Foreskin keratinocyte (primary cell): ENCODE measurements at places on chromosomes 3 and 15. TPM values are rescaled to one million over a fixed set of nuclear protein-coding genes. Genes with fewer than 3 reads are reported as not detected.
A peak's percentile ranks its signal among the peaks of the same experiment; 100 is the strongest.

Gene HACD2
- total RNA-seq, result 61.6 and 69.3 TPM in 2 replicates

Gene SCG3
- not detected in 2 replicates for total RNA-seq

Gene CHRNA3
- not detected in 2 replicates for total RNA-seq

Gene SPATA16
- not detected in 2 replicates for total RNA-seq

Gene FOXL2NB
- 0.25 and 0.92 TPM in 2 replicates for total RNA-seq

Gene WDR49
- total RNA-seq, result not detected in 2 replicates

Gene IL17RC
- total RNA-seq, result 22.4 and 25.9 TPM in 2 replicates

Gene BLM
- total RNA-seq, result 13.3 and 16.7 TPM in 2 replicates

Gene NRG4
- not detected in 2 replicates for total RNA-seq

Gene GOLGA6L10
- total RNA-seq, result 0.63 and 1.2 TPM in 2 replicates

Gene NIT2
- 54.0 and 59.1 TPM in 2 replicates for total RNA-seq

Gene PLA2G4D
- 0.07 and 0.14 TPM in 2 replicates for total RNA-seq

Gene COLQ
- total RNA-seq, result 0.07 and 0.41 TPM in 2 replicates

DNA sequence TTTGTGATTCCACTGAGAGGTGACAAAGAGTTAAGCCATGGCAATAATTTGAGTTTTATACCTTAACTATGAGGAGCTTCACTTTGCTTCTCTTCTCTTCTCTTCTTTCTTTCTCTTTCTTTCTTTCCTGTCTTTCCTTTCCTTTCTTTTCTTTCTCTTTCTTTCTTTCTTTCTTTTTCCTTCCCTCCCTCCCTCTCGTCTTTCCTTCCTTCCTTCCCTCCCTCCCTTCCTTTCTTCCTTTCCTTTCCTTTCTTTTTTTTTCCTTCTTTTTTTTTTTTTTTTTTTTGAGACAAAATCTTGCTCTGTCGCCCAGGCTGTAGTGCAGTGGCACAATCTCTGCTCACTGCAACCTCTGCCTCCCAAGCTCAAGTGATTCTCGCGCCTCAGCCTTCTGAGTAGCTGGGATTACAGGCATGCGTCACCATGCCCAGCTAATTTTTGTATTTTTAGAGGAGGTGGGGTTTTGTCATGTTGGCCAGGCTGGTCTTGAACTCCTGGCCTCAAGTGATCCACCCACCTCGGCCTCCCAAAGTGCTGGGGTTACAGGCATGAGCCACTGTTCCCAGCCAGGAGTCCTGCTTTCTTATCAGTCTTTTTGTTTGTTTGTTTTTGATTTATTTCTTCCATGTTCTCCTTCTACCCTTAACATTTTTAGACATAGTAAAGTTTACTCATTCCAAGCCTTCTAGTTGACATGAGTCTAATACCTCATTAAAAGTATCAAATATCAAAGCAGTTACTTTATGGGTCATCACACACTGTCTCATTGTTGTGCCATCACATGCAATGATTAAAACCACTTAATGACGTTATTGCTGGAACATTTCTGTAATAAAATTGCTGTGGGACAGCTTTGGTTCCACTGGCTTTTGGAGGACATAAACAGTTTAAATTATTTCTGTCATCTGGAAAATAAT lies 29.9 kb downstream of the SLC49A4 start:
- DNase-seq, result no peak

GRCh38 chr15:86488046-86488445 lies 408.4 kb downstream of the AGBL1 start:
- DNase-seq, result no peak

- DNase-seq, result no peak
These were observed 28.3 kb downstream of the PLXND1 start for GRCh38 chr3:129577925-129578786.

GRCh38 chr3:47541583-47542108 lies 28.1 kb upstream of the ELP6 start:
- DNase-seq, result no peak

- DNase-seq, result no peak
These were observed 122.9 kb downstream of the RFTN1 start for GRCh38 chr3:16390581-16390980.

GRCh38 chr3:42539871-42540714 lies 37.6 kb downstream of the VIPR1 start:
- DNase-seq, result no peak

- no peak for DNase-seq
These were observed 21.7 kb downstream of the ATG3 start for GRCh38 chr3:112539825-112540650.

GRCh38 chr15:90191344-90191687 lies 9.8 kb upstream of the SEMA4B start:
- no peak for DNase-seq

DNA sequence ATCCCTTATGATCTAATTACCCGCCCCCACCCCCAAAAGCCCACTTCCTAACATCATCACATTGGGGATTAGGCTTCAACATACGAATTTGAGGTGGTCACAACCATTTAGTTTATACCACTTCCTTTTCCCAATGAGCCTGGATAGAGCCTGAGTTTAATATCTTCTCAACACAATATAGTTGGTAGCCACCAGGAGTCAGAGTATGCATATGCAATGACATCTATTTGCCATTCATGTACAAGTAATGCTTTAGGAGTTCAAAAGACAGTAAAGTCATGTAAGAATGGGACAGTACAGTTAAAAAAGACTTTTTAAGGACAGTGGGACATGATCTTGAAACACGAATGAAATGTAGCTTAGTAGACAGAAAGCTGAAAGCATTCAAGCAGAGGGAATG lies 172.4 kb downstream of the DCLK3 start:
- peak; percentile 28 for DNase-seq

DNA sequence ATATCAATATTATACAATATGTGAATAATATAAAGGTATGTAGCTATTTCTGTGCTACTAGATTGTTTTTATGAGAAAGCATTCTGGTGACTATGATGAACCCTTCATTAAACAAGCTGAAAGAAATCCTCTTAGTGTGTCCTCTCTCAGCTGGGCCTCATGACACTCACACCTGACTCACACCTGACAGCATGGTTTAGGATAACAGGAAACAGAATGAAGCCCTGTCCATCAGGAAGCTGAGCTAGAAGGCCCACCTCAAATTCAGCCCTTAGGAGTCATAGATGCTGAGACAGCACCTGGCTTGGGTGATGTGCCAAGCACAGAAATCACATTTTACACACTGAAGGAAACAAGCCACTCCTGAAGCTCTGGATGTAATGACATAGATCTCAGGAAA lies 30.8 kb downstream of the CHCHD4 start:
- DNase-seq, result peak; percentile 83

DNA sequence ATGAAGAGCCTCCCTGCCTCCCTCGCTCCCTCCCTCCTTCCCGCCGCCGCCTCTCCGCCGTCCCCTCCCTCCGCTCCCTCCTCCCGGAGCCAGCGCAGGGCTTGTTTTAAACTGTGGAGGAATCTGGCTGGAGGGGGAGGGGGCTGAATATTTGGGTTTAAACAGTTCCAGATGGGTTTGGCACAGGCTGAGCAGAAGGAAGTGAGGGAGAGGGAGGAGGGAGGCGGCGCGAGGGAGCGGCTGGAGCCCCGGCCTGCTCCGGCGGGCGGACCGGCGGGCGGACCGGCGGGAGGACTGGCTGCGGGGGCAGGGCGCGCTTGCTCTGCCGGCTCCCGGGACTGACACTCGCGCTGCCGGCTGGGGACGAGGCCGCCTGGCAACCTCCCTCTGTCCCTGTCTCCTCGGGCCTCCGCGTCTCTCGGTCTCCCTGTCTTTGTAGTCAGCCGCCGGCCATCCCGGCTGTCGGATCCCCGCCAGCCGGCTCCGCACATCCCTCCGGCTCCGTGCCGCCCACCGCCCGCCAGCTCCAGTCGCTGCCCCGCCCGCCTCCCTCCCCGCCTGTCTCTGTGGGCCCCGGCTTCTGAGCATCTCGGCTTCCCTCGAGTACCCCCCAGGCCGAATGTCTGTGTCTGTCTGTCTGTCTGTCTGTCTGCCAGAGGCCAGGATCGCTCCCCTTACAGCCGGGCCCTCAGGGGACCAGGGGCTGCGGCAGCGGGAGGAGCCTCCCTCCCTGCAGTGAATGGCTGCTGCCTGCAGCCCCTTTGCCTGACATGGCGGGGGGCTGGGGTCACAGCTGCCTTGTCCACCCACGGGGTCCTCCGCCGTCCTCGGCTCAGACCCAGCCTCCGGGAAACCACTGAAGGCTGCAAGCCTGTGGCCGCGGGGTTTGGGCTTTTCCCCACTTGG lies 7.6 kb downstream of the EPHB3 start:
- peak; percentile 85 for DNase-seq

- DNase-seq, result no peak
These were observed 722 bp downstream of the CHRNA3 start for GRCh38 chr15:78620021-78620526.

DNA sequence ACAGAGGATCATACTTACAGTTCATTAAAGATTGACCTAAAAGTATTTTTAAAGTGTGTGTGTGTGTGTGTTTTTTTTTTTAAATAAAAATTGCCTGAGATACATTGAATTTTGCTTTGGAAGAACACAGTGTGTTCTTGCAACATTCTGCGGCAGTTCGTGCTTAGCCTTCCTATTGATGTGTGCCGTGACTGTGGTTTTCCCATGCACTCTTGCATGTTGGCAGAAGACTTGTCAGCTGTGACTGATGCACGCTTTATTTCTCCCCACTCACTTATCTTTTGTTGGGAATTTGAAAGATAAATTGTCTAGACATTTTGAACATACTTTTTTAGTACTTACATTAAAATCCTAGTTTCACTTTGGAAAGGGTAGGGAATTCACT lies 136.3 kb upstream of the LRRFIP2 start:
- DNase-seq, result no peak

DNA sequence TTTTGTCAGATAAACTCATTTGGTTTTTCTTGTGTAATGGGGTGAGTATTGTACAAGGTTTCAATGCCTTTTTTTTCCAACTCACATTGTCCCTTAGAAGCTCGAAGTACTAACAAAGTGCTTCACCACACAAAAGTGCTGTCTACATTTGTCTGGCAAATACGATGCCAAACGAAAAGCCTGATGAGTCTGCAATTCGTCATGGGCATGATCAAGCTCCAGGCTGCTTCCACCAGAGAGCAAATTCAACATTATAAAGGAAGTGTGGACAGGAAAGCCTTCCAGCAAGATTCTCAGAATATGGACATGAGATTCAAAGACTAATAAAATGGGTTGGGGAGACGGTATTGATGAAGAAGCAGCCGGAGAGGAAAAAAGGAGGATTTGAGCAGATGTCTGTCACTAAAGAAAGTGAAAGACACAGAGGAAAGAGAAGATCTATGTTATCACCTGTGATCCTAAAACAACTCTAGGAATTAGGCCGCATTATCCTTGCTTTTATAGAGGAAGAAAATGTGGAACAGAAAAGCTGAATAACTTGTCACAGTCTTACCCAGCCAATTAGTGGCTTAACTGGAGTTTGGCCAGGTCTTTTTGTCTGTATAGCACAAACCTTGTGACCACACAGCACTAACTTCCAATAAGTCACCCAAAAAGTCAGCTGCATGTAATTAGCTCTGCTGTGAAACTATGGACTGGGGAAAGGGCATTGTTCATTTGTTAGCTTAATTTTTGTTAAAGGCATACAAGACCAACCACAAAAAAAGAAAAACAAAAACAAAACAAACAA lies 494.8 kb downstream of the FHIT start:
- no peak for DNase-seq
